Activated CD4-positive, alpha-beta T cell treated with anti-CD3 and anti-CD28 coated beads, Interleukin-2, amount 10 ng/mL, durations not matched to agents 7 days and 5 days (primary cell): ENCODE measurements at places on chromosomes 12 and 14.
A peak's percentile ranks its signal among the peaks of the same experiment; 100 is the strongest.

- peak; percentile 48 for DNase-seq
These were observed 707 bp downstream of the CPSF6 start for GRCh38 chr12:69239922-69240630.

DNA sequence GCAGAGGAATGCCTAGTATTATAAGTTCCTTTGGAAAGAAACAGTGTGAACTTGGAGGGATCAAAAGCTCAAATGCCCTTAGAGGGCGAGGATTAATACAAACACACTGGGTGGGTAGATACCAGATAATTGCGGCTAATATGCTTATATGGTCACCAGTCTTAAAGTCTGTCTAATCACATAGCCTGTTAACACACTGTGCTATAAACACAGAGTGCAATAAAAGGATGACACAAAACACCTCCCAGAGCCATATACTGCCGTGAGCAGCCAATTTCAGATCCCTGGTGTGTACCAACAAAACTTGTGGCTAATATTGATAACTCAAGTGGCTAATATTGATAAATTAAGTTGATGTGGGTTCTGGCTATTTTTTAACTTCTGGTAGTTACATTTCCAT is 1.7 kb upstream of the IL26 start:
- DNase-seq: no peak

DNA sequence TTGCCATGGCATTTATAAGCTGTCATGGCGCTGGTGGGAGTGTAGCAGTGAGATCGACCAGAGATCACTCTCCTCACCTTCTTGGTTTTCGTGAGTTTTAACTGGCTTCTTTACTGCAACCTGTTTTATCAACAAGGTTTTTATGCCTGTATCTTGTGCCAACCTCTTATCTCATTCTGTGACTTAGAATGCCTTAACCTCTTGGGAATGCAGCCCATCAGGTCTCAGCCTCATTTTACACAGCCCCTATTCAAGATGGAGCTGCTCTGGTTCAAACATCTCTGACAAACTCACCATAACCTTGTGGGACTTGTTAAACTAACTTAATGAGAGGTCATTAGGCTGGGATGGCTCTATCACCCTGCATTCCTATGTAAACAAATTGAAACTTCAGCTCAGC is 151.3 kb downstream of the CAND1 start:
- no peak for DNase-seq

GRCh38 chr12:46669720-46670119 is 156.1 kb downstream of the SLC38A4 start:
- DNase-seq: no peak

GRCh38 chr12:6369916-6370575 is 5.3 kb downstream of the SCNN1A start:
- DNase-seq: no peak

- DNase-seq: no peak
These were observed 9.2 kb downstream of the ARHGEF25 start for GRCh38 chr12:57620245-57620935.

GRCh38 chr14:75968456-75968855 is 13.3 kb downstream of the TGFB3 start:
- DNase-seq: no peak

- no peak for DNase-seq
These were observed 4.5 kb upstream of the CACNA2D4 start for GRCh38 chr12:1922985-1923384.

DNA sequence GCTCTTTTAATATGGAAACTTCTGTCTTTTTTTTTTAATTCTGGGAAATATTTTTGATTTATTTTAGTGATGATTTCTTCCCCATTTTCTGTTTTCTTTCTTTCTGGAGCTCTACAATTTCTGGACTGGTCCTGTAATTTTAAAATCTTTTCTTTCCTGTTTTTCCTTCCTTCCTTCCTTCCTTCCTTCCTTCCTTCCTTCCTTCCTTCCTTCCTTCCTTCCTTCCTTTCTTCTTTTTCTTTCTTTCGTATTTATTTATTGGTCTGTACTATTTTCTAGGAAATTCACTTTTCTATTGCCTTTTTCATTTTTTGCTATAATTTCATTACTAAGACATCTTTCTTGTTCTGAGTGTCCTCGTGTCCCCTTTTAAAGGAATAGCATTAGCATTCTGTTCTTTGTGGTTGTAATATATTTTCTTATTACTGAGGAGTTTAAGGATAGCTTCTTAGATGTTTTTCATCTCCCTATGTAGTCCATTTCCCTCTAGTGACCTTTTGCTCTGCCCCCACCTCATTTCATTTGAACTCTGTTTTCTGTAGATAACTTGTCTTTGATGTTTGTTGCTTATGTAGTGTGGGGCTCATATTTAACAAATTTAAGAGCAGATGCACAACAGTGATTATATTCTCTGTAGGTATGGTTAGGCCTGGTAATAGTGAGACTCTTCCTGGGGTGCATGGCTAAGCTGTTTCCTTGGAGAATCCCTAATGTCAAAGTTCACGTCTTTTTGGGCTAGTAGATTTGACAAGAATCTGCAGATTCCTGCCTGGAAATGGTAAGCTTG is 38.0 kb downstream of the TBC1D15 start:
- no peak for DNase-seq

- peak; percentile 50 for DNase-seq
These were observed 147.9 kb upstream of the MYL2 start for GRCh38 chr12:111068290-111068689.

GRCh38 chr14:41960281-41960680 is 353.6 kb downstream of the LRFN5 start:
- DNase-seq: no peak

DNA sequence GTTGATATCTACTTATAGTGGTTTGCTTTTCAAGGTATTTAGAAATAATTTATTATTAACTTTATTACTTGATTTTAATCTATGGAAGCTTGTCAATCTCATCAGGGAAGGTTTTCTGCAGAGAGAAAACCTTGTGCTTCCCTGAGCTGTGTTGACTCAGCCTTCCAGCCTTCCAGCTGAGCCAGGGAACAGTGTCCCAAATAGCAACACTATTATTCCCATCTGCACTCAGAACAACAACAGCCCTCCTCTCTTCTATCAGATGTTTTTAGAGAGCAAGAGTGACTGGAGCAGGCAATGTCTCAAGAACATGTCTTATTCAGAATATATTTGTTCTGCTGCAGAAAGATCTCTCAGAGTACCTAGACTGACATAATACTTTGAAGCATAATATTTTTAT is 389.9 kb upstream of the GARIN6 start:
- no peak for DNase-seq
